ENCODE measurements at places on chromosomes 12 and 14. TPM values are rescaled to one million over a fixed set of nuclear protein-coding genes. Genes with fewer than 3 reads are reported as not detected.

PLA2G1B gene
- total RNA-seq = not detected

DNA sequence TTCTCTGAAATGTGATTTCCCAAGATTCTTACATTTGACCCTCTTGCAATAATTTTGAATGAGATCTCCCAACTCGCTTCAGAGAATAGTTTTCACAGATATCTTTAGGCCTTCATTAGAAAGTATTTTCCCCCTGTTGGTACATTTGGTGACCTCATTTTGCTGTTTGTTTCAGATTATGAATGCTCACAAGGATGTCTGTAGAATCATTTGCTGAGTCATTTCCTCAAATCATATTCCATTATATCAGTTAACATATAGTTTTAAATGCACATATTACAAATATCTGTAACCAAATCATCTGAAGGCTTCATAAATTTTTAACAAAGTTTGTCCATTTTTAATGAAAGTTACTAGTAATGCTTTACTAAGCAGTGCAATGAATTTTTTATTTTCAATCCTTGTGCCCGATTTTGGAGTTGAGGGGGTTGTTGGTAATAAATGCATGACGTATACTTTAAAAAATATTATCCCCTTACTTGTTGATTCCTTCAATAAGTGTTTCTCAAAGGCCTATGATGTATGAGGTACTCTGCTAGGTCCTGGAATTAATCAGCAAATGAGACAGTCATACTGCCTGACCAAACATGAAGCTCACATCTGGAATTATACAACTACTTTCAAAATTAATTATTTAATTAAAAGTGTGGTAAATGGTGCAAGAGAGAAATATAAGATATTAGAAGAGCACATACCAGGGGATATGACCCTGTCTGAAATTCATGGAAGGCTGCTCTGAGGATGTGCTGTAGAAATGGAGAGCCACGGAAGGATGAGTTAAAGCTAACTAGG lies 126.9 kb upstream of the RAP1B start:
- DNase-seq = peak; percentile 65

DNA sequence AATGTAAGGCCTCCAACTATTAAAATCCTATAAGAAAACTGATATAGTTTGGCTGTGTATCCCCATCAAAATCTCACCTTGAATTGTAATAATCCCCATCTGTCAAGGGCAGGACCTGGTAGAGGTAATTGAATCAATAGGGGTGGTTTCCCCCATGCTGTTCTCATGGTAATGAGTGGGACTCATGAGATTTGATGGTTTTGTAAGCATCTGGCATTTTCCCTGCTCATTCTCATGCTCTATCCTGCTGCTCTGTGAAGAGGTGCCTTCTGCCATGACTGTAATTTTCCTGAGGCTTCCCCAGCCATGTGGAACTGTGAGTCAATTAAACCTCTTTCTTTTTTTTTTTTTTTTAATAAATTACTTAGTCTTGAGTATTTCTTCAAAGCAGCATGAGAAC lies 31.9 kb downstream of the TSPAN19 start:
- no peak for DNase-seq

GRCh38 chr12:7114008-7114407 lies 5.0 kb upstream of the C1RL start:
- no peak for DNase-seq

Data from GM23248 (cell line).